Neuronal stem cell (in vitro differentiated cells): ENCODE measurements at places on chromosomes 5 and 9.

GRCh38 chr9:114682846-114683245 lies 854 bp upstream of the TEX48 start:
- no peaks in the 10 kb centered on the region for H3K36me3 ChIP-seq
- no peaks in the 10 kb centered on the region for H3K4me1 ChIP-seq
- DNase-seq, result no peak

- H3K36me3 ChIP-seq, result no peaks in the 10 kb centered on the region
- no peak overlapping the region for H3K4me3 ChIP-seq
- no peak for DNase-seq
- no peaks in the 10 kb centered on the region for H3K27me3 ChIP-seq
Measured at GRCh38 chr9:86846656-86847055, 100.7 kb downstream of the GAS1 start.

DNA sequence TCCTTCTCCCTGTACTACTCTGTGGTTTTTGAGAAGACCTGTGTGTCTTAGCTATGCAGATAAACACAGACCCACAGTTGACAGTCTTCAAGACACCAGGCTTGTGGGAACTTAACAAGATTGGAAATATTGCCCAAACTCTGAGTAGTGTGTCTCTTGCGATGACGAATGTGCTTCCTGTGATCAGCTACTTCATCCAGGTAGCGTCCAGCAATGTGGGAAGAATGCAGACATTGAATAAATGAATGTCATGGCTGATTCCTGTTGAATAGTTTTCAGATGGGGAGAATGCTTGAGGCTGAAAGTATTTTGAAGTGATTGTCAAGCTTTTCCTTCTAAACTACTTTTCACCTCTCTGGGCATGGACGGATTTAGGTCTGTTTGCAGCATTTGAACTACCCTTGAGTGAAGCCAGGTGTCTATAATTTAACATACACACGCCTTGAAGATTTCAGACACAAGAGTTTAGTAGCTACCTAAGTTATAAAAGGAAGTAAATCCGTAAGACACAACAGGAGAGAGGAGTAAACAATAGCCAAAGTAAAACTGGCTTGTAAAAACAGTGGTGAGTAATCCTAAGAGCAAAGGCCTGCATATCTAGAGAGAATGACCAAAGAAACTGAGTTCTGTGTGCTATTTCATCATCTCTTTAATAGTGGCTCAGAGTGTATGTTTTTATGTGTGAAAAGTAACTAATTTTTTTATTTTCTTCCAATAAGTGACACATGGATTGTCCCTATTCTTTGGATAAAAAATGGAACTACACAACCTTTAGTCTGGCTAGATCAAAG lies 30.0 kb upstream of the ARL14EPL start:
- no peaks in the 10 kb centered on the region for H3K27me3 ChIP-seq
- no peaks in the 10 kb centered on the region for H3K36me3 ChIP-seq
- no peak for DNase-seq
- H3K27ac ChIP-seq, result no peak overlapping the region

- H3K27me3 ChIP-seq, result peaks cover 2% of the 10 kb centered on the region
- H3K4me1 ChIP-seq, result no peaks in the 10 kb centered on the region
- H3K27ac ChIP-seq, result no peak overlapping the region
- no peak overlapping the region for H3K4me3 ChIP-seq
- H3K36me3 ChIP-seq, result no peaks in the 10 kb centered on the region
Measured at GRCh38 chr5:154728939-154729588, 26.1 kb upstream of the LARP1 start.

DNA sequence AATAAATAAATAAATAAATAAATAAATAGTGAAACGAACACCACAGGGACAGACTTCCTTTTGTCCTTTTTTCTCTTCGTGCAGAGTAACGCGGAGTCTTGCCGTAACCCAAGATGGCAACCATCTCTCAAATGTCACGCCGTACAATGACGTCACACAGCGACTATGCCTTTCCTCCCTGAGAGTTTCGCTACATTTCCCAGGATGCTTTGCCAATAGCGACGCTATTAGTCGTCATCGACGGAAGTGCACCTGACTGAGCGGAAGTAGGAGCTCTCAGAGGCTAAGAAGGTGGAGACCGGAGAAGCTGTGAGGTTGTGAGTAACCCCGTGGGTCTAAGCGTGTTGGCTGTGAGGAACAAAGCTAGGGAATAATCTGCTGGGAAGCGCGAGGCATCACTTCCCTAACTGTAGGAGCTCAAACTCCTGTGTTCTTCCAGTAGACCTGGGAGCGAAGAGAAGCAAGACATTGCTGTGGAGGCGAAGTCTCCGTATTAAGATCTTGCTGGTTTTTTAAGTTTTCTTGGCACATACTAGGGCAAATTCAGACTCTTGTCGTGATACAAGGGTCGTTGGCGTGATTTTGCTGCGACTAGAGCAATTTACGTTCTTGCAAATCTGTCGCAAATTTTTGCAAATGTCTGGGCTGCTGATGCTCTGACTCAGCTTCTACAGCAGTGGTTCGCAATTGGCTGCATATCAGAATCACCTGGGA lies at the start of gene TTC1:
TSS of gene TTC1 (plus strand) at position 263 of the 714 bp plus-strand sequence. CDS start 1,390 bp downstream, outside the sequence.
- H3K36me3 ChIP-seq, result peaks cover 37% of the 10 kb centered on the region
- peaks cover 9% of the 10 kb centered on the region for H3K4me1 ChIP-seq
- no peaks in the 10 kb centered on the region for H3K27me3 ChIP-seq

DNA sequence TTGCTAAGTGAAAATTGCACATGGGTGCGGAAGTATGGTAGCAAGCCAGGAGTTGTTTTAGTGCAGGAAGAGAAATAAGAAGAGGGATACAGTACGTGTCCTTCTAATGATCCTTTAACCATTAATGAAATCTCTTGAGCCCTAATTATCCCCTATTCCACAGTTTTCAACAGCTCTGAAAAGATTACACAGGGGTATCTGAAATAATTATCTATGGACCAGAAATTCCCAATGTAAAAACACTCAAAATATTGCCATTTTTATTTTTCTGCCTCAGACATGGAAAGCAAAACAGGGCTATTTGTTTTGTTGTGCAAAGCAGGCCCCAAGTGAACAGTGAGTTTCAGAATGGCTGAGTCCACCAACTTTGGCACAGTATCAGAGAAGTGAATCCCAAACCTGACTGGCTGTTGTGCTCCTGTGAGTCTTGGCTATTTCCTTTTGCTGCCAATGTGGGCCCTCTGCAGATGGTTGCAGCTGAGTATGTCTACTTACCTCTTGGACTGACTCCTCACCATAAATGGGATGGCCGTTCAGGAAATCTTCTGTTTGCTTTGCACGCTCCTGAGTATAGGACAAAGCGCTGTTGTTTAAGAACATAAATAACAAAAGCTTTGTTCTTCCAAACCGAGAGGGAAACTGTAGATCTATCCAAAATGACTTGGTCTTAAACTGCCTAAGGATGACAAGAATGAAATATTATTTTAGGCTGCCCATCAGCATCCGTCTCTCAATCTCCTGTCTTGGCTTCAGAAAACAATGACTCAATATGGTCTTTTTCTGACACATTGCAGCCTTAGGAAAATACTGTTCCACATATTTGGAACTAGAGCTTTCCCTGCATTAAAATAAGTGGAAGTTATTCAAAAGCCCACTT lies 204.1 kb downstream of the DEPDC1B start:
- H3K27ac ChIP-seq, result no peak overlapping the region
- no peaks in the 10 kb centered on the region for H3K27me3 ChIP-seq
- H3K4me3 ChIP-seq, result no peak overlapping the region
- no peaks in the 10 kb centered on the region for H3K4me1 ChIP-seq
- DNase-seq, result no peak
- H3K36me3 ChIP-seq, result no peaks in the 10 kb centered on the region

DNA sequence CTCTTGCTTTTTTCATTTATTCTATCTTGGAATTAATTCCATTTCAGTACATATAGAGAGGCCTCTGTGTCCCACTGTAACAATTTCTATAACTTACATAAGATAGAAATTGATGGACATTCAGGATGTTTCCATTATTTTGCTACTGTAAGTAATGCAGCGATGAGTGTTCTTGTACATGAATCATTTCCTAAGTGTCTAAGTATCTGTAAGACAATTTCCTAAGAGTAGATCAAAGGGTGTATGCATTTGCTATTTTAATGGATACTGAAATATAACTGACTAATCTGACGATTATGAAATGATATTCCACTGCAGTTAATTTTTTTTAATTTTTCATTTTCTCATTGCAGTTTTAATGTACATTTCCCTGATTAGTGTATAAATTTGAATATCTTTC lies 23.0 kb upstream of the RBM22 start:
- no peak overlapping the region for H3K4me3 ChIP-seq
- H3K27me3 ChIP-seq, result no peaks in the 10 kb centered on the region
- H3K4me1 ChIP-seq, result no peaks in the 10 kb centered on the region
- DNase-seq, result no peak
- no peak overlapping the region for H3K27ac ChIP-seq

DNA sequence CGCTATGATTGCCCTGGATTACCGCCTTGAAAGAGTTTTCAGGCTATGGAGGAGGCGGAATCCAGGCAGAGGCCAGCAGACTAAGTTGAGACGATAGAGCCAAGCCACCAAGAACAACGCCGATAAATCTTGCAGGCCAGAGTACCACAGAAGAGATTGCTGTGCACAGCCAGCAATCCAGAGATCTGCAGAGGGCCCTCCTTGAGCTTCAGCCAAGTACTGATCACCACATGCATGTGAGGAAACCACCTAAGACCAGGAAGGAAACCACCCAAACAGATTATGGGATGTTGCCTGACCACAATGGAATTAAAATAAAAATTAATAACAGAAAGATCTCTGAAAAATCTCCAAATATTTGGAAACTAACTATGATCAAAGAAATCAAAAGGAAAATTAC lies 74.9 kb downstream of the GCNT4 start:
- H3K4me1 ChIP-seq, result no peaks in the 10 kb centered on the region
- DNase-seq, result no peak
- H3K27me3 ChIP-seq, result no peaks in the 10 kb centered on the region
- no peak overlapping the region for H3K4me3 ChIP-seq
- no peaks in the 10 kb centered on the region for H3K36me3 ChIP-seq

DNA sequence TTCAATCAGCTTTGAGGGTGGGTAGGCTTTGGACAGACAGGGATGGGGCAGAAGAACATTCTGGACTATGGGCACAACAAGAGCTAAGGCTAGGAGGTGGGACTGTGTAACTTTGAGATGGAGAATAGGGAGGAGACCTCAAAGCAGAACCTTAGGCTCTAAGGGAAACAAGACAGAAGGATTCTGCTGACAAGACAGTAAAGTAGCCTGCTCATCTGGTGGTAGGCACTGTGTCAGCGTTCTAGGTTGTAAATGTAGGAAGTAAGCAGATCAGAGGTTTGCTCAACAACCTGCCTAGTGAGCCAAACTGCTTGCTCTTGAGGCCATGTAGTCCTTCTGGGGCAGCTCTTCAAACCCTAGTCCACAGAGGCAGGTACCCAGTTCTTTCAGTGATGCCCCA lies 15.0 kb upstream of the IL12B start:
- no peaks in the 10 kb centered on the region for H3K4me1 ChIP-seq
- no peak overlapping the region for H3K27ac ChIP-seq
- no peaks in the 10 kb centered on the region for H3K27me3 ChIP-seq
- no peak for DNase-seq
- no peaks in the 10 kb centered on the region for H3K36me3 ChIP-seq
- H3K4me3 ChIP-seq, result no peak overlapping the region

- H3K27ac ChIP-seq, result peak overlapping the region; percentile 10
- no peaks in the 10 kb centered on the region for H3K27me3 ChIP-seq
- DNase-seq, result peak; percentile 21
- peaks cover 15% of the 10 kb centered on the region for H3K4me1 ChIP-seq
- H3K36me3 ChIP-seq, result no peaks in the 10 kb centered on the region
- no peak overlapping the region for H3K4me3 ChIP-seq
Measured at GRCh38 chr9:127074561-127075548, 47.6 kb downstream of the ANGPTL2 start.

- H3K4me1 ChIP-seq, result no peaks in the 10 kb centered on the region
- no peak overlapping the region for H3K4me3 ChIP-seq
- H3K27me3 ChIP-seq, result no peaks in the 10 kb centered on the region
- peaks cover 44% of the 10 kb centered on the region for H3K36me3 ChIP-seq
- no peak overlapping the region for H3K27ac ChIP-seq
Measured at GRCh38 chr5:81450940-81451339, 57.0 kb upstream of the ACOT12 start.

- no peaks in the 10 kb centered on the region for H3K36me3 ChIP-seq
- H3K27me3 ChIP-seq, result no peaks in the 10 kb centered on the region
- no peak for DNase-seq
- H3K27ac ChIP-seq, result no peak overlapping the region
- no peaks in the 10 kb centered on the region for H3K4me1 ChIP-seq
- H3K4me3 ChIP-seq, result no peak overlapping the region
Measured at GRCh38 chr5:67301285-67301903, 104.8 kb upstream of the CD180 start.

- no peak for DNase-seq
- no peaks in the 10 kb centered on the region for H3K36me3 ChIP-seq
- H3K4me1 ChIP-seq, result no peaks in the 10 kb centered on the region
- H3K27ac ChIP-seq, result no peak overlapping the region
Measured at GRCh38 chr5:32951003-32951402, 239.9 kb downstream of the NPR3 start.

GRCh38 chr5:123626051-123626450 lies 114.1 kb downstream of the CSNK1G3 start:
- H3K4me1 ChIP-seq, result no peaks in the 10 kb centered on the region
- no peaks in the 10 kb centered on the region for H3K36me3 ChIP-seq
- no peak for DNase-seq
- H3K27ac ChIP-seq, result no peak overlapping the region
- H3K4me3 ChIP-seq, result no peak overlapping the region
- no peaks in the 10 kb centered on the region for H3K27me3 ChIP-seq

DNA sequence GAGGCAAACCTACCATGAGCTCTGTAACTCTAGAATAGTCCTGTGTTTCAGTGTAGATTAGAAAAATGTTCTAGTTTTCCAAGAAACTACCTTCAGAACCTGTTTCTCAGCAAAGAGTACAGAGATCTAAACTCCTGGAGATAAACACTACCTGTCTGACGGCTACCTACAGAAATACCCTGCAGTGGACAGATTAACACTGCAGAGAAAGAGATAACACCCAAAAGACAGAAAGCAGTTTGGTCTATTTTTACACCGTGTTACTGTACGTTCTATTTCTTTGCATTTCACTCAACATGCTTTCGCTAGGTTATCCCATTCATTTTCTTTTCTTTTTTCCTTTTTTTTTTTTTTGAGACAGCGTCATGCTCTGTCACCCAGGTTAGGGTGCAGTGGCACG lies 11.6 kb downstream of the SCAI start:
- H3K4me3 ChIP-seq, result no peak overlapping the region
- no peaks in the 10 kb centered on the region for H3K4me1 ChIP-seq
- H3K36me3 ChIP-seq, result no peaks in the 10 kb centered on the region
- DNase-seq, result no peak
- no peak overlapping the region for H3K27ac ChIP-seq
